Tibial nerve (tissue), 4 donors: ENCODE measurements at places on chromosomes 7 and 10.
A peak's percentile ranks its signal among the peaks of the same experiment; 100 is the strongest.

DNA sequence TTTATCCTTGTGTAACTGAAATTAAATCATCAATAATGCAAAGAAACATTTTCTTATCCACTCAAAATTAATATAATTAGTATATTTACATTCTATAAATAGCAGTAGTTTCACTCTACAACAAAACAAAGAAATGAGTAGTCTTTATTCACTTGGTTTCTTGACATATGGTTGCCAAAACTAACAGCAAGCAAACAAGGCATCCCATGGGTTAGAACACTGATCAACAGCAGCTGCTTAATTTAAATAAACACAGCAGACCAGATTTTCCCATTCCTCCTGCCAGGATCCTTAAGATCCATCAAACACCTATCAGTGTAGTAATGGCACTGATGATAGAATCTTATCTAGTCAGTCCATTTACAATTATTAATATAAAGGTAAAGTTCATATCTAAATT lies 22.1 kb downstream of the NCAPG2 start:
- no peak for DNase-seq
- H3K36me3 ChIP-seq, result peaks cover 48% of the 10 kb centered on the region
- H3K4me1 ChIP-seq, result no peaks in the 10 kb centered on the region
- H3K27ac ChIP-seq, result no peak overlapping the region

GRCh38 chr10:79344502-79345195 lies 2.6 kb upstream of the PPIF start:
- no peak overlapping the region for H3K4me3 ChIP-seq
- H3K27ac ChIP-seq, result no peak overlapping the region
- peaks cover 9% of the 10 kb centered on the region for H3K4me1 ChIP-seq

GRCh38 chr10:76043261-76043660 lies 611.8 kb downstream of the LRMDA start:
- no peaks in the 10 kb centered on the region for H3K4me1 ChIP-seq
- H3K36me3 ChIP-seq, result peaks cover 9% of the 10 kb centered on the region
- no peak overlapping the region for H3K27ac ChIP-seq
- no peaks in the 10 kb centered on the region for H3K27me3 ChIP-seq
- no peak for DNase-seq

DNA sequence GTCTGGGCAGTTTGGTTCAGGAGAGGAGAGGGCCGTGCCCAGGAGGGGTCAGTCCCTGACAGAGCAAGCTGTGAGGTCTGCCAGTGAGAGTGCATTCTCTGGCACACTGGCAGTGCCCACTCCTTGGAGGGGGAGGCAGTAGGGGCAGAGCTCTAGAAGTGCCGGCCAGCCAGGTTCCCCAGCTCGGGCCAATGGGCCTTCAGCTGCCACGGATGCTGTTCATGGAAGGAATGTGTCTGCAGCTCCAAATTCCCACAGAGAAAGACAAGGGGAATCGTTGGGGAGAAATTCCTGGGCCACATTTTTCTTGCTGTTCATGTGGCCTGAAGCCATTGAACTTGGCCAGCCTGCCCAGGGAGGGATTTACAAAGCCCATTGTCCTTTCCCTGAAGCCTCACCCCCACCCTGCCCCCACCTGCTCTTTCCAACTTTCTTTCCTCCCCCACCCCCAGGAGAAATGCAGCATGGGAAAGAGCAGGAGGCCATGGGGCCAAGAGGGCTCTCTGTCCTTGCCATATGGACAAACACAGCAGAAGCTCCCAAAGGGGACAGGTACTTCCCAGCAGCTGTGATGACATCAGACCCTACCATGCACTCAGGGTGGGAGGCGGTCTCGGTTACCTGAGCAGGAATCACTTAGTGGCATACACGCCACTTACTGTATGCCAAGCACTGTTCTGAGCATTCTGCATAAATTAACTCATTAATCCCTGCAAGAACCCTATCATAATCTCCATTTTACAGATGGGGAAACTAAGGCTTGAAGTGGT lies 70.7 kb downstream of the ARHGAP22 start:
- no peaks in the 10 kb centered on the region for H3K27me3 ChIP-seq
- no peak overlapping the region for H3K4me3 ChIP-seq
- no peaks in the 10 kb centered on the region for H3K36me3 ChIP-seq
- no peak overlapping the region for H3K27ac ChIP-seq

DNA sequence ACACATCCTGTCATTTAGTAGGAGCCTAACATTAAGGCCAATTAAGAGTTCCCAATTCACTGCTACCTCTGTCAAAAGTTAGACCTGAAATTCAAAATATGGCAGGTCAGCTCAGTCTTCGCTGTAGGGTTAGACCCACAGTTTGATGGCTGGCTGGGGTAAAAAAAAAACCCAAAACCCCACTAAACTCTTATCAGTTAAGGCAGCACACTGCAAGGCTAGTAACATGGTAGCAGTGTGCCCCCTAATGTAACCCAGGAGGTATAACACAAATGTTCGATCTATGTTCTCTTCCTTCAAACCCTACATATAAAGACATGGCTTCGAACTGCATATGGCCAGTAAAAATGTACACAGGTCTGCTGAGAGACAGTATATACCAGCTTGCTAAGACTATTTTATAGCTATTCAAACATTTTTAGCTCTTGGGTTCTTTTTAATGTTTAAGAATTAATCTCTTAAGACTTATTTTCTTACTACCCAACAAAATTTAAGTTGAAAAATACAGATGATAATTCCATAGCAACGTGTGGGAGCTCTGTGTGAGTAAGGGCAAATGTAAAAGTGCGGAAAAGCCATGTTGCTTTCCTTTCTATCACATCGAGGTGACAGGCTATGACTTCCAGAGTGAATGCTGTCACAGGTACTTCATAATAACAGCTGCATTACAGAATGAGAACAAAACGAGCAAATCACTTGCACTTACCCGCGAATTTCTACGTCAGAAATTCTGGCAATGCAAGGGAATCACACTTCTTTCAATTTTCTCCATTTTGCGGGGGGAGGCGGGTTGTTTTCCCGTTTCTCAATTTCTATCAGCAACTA lies 168.4 kb upstream of the IMMP2L start:
- DNase-seq, result no peak
- no peaks in the 10 kb centered on the region for H3K27me3 ChIP-seq
- no peaks in the 10 kb centered on the region for H3K36me3 ChIP-seq
- no peak overlapping the region for H3K27ac ChIP-seq
- no peaks in the 10 kb centered on the region for H3K4me1 ChIP-seq

- no peaks in the 10 kb centered on the region for H3K27me3 ChIP-seq
- H3K36me3 ChIP-seq, result no peaks in the 10 kb centered on the region
- no peaks in the 10 kb centered on the region for H3K4me1 ChIP-seq
- H3K4me3 ChIP-seq, result peak overlapping the region; percentile 53
- DNase-seq, result peak; percentile 46
Measured at GRCh38 chr10:63628526-63629362, 107.5 kb downstream of the REEP3 start.

DNA sequence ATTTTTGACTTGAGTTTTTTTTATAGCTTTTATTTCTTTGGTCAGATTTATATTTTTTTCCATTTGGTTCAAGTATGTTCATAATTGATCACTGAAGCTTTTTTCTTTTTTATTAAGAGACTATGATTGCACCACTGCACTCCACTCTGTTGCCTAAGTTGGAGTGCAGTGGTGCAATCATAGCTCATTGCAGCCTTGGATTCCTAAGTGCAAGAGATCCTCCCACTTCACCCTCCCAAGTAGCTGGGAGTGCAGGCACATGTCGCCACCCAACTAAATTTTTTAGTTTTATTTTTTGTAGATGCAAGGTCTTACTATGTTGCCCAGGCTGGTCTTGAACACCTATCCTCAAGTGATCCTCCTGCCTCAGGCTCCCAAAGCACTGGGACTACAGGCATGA lies 97.7 kb upstream of the KIF5B start:
- no peaks in the 10 kb centered on the region for H3K27me3 ChIP-seq
- no peak for DNase-seq
- no peak overlapping the region for H3K27ac ChIP-seq
- H3K4me3 ChIP-seq, result no peak overlapping the region
- H3K36me3 ChIP-seq, result no peaks in the 10 kb centered on the region

DNA sequence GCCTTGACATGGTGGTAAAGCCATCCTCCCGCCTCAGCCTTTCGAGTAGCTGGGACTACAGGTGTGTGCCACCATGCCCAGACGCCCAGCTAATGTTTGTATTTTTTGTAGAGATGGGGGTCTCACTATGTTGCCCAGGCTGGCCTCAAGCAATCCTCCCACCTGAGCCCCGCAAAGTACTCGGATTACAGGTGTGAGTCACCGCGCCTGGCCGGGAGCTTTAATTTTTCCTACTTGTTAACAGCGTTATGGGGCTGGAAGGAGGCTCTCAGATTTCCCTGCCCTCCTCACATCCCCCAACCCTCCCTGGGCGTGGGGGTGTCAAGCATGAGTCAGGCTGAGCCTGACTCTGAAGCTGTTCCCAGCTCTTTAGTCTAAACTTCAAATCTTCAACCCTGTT lies 8.3 kb downstream of the ALKBH4 start:
- peaks cover 77% of the 10 kb centered on the region for H3K36me3 ChIP-seq
- no peaks in the 10 kb centered on the region for H3K4me1 ChIP-seq
- H3K27ac ChIP-seq, result no peak overlapping the region
- DNase-seq, result no peak

DNA sequence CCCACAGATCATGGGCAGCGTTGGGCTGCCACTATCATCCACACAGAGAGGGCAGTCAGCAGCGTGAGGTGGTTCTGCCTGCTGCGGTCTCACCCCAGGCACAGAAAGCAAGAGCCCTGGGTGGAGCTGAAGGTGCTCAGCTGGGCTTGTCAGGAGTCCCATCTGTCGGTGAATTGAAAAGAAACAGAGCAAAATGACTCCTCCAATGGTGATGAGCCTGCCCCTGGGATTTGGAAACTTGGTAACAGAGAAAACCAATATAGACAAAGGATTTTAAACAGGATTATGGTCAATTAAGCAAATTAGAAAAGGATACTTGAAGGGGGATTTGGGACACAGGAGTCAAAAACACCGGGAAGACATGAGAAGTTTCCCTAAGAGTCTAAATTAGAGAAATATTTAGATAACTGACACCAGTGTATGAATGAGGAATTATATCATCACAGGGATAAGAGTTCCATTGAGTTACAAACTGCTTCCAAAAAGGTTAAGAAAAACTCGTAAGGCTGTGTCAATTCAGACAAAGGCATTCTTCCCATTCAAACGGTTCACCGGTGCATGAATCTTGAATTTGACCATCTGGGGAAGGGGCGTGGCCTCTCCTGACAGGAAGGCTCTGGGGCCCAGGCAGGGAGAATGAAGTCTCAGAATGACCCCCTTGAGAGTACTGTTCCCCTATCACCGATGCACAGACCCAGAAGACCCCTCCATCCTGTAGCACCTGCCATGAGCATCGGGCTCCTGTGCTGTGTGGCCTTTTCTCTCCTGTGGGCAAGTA lies 70.0 kb upstream of the PRSS58 start:
- H3K27ac ChIP-seq, result no peak overlapping the region
- H3K4me1 ChIP-seq, result no peaks in the 10 kb centered on the region
- no peaks in the 10 kb centered on the region for H3K36me3 ChIP-seq
- no peak for DNase-seq
- no peak overlapping the region for H3K4me3 ChIP-seq

GRCh38 chr7:15199482-15199881 lies 296.9 kb upstream of the DGKB start:
- no peaks in the 10 kb centered on the region for H3K36me3 ChIP-seq
- no peak for DNase-seq
- no peak overlapping the region for H3K27ac ChIP-seq
- no peaks in the 10 kb centered on the region for H3K4me1 ChIP-seq
- no peaks in the 10 kb centered on the region for H3K27me3 ChIP-seq
- H3K4me3 ChIP-seq, result no peak overlapping the region
